ENCODE measurements at places on chromosomes 4 and X.
A peak's percentile ranks its signal among the peaks of the same experiment; 100 is the strongest.

DNA sequence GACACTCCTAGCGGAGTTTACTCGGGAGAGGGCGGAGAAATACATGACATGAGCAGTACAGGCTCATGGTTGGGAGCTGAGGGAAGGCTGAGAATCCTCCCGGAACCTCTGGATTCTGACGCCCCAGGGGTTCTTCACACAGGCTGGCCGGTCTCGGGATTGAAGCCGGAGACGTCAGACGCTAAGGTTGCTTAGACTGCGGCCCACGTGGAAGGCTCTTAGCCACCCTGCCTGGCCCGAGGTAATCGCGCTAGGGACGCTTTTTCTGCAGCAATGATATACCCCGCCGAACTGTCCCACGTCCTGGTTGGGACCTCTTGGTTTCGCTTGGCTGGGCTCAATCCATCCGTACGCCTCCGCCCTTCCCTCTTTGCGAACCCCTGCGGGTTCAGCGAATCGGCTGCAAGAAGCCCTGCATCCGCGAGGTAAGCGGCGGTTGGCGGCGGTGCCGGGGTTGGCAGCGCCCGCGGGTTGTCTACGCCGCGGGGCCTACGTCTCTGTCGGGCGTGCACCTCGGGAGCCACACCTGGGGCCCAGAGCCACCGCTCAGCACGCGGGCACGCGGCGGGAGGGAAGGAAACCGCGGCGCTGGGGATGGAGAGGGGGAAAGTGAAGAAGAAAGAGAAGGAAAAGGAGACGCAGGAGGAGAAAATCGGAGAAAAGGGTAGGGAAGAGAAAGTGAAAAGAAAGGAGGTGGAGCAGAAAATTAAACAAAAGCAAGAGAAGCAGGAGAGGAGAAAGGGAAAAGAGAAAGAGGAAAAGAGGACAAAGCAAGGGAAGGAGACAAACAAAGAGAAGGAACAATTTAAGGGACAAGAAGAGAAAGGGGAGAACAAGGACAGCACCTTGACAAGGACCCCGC lies at the start of gene ARL9:
Gene ARL9, plus strand, starts transcription at position 523 of the 862 bp plus-strand sequence. Its CDS starts 72 bp downstream, at position 595.
- no peak for DNase-seq

GRCh38 chr4:78922207-78922606 lies 17.0 kb downstream of the PAQR3 start:
- no peak for DNase-seq

DNA sequence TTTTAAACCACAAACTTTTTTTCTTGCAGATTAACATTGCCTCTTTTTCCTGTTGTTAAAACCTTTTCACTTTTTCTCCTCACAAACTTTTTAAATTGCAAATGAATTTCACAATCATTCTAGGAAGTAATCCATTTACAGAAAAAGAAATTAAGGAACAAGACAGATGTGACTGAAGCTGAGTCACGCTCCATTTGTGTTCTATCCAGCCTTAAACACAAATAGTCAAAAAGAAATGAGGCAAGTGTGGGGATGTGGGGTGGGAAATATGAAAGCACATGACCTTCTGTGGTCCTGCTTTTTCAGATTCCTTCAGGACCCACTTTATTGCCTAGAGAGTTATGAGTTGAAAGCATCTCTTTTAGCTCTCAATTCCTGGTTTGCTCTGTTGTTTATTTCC lies 197.0 kb downstream of the ADGRL3 start:
- DNase-seq, result no peak

DNA sequence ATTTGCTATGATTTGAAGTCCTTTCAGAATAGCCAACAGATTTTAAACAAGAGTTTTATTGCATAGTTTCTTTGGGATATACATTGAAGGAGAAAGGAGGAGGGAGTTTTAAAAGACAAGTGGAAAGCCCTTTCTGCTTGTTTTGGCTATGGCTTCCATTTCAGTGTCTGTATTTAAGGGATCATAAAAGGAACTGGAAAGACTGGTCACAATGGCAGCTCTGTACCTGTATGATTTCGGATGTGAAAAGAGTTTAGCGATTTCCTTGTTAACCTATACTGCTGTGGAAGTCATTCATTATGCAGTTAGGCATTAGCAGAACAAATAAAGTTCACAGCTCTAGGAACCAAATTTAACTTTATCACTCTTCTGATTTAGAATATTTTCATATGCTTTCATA lies 60.7 kb downstream of the TET2 start:
- DNase-seq, result no peak

DNA sequence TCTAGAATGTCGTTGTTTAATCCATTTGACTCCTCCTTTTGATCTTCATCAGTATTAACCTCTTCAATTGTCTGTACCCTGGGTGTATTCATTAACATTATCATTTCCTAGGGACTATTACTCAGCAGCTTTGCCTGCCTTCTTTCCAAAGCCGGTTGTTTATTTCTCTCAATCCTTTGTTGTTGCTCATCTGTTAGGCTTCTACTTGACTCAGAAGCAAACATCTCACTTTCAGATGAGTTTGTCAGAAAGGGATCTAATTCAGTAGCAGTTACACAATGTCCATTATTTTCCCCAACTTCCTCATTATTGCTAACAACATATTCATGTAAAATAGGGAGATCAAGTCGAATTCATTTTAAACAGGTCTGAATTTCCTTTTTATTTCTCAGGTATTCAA lies 22.1 kb upstream of the HSD17B10 start:
- DNase-seq, result no peak

DNA sequence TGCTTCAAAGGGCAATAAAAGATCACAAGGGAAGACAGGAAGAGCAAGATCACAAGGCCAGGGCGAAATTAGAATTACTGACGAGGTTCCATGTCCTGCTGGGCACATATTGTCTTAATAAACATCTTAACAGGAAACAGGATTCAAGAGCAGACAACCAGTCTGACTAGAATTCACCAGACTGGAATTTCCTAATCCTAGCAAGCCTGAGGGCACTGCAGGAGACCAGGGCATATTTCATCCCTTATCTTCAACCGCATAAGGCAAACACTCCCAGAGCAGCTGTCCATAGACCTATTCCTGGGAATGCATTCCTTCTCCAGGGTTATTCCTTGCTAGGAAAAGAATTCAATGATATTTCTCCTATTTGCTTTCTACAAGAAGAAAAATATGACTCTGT lies 12.4 kb upstream of the TDO2 start:
- DNase-seq, result no peak

DNA sequence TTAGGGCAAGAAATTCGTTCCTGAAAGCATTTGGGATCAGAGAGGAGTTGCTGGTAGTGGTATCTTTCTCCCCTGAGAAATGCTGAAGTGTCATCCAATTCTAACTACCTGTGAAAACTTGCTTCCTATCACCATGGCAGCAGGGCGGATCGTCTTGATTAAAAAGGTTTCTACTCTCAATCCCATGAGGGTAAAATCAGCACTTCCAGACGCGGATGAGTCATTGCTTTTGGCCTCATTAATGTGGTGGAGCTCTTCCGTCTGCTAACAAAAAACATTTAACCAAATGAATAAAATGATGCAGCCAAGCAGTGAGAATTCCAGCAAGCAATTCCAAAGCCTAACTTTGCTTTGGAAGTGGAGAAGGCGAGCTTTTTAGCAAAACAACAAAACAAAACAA lies 325.6 kb downstream of the CAMK2D start:
- no peak for DNase-seq

DNA sequence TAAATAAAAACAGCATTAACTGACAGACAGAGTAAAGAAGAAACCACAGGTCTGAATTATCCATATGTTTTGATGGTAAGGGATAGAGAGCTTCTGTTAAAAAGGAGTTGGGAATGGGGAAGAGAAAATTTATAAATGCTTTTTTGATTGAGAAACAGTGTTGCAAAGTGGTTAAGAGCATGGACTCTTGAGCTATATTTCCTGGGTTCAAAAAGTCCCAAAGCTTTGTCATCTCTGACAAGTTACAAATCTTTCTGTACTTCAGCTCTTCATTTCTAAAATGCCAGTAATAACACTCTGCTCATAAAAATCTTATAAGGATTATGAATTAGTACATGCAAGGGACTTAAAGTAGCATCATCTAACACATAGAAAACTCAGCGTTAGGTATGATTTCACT lies 62.2 kb downstream of the N4BP2 start:
- no peak for DNase-seq

DNA sequence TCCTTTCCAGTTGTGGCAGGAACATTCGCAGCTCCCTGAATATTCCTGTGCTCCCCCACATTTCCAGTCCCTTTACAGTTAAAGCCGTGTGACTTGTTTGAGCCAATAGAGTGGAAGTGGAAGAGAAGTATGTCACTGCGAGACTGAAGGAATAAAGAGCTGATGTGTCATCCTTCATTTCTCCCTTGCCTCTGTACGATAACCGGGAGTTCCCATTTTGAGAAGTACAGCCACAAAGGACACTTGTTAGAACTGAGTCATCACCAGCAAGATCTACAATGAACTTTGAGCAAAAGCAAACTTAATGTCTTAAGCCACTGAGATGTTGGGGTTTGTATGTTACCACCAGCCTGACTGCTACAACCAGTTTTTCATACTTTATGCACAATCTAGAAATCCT lies 92.3 kb downstream of the SPRY1 start:
- no peak for DNase-seq

GRCh38 chr4:141833209-141833608 lies 196.8 kb downstream of the IL15 start:
- DNase-seq, result no peak

DNA sequence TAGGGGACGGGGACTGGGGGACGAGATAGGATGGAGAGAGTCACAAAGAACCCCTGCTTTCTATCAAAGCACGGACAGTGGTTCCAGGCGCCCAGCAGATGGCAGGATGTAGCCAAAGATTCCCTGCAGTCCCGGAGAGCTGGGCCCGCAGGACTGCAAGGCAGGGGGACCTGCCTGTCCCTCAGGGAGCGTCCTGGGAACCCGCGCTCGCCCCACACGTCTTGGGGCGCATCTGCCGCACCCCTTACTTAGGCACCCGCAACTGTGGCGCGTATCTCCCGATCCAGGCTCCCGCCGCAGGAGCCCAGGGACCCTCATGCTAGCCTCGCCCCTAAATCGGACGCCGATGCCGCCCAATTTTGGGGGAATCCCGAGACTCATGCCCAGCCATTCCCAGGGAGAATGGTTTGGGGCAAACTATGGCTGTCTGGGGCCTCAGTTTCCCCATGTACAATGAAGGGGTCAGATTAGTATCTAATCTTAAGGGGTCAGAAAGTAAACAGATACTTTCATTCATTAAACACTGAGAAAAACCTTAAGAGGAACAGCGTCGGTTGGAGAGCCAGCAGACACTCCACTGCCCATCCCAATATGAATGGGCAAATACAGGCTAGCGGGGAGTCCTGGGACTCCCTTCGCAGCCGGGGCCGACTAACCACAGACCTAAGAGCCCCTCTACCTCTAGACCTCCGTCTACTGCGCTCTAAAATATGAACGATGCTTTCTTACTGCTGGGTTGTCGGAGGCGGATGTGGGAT lies 581 bp upstream of the STK32B start:
- DNase-seq, result peak; percentile 95

- no peak for DNase-seq
Measured at GRCh38 chr4:122500852-122501501, 44.5 kb upstream of the IL2 start.

DNA sequence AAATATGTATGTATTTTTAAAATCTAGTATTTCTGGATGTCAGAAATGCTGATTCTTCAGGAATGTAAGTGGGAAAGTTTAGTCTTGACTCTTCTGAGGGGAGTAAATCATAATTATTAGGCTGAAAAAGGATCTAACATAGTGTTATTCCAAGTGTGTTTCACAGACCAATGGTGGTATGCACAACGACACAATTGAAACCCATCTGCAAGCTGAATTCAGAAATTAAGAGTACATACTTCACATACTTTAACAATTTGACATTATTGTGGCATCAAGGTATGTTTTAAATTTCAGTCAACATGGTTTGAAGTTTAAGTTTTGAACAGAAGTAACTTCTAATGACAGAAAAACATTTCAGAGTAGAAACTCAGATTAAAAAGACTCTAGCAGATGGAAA lies 236.7 kb downstream of the SLC7A11 start:
- DNase-seq, result no peak

DNA sequence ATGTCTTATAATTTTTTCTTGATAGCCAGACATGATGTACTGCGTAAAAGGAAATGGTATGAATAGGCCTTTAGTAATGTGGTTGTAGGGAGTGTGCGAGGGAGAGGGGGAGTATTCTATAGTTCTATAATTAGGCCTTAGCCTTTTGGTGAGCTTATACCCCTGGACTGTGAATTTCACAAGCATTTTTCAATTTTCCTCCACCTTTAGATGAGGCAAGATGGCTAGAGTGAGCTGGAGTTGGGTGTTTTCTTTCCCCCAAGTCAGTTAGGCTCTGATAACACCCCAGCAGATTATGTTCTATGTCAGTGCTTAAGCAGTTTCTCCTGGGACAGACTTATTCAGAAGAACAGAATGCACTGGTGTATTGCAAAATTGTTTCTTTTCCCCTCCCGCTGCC lies 210.2 kb upstream of the NPY2R start:
- DNase-seq, result no peak

GRCh38 chr4:8920969-8921368 lies 49.3 kb upstream of the HMX1 start:
- DNase-seq, result no peak

- no peak for DNase-seq
Measured at GRCh38 chr4:47662975-47663374, 174.9 kb downstream of the CORIN start.

DNA sequence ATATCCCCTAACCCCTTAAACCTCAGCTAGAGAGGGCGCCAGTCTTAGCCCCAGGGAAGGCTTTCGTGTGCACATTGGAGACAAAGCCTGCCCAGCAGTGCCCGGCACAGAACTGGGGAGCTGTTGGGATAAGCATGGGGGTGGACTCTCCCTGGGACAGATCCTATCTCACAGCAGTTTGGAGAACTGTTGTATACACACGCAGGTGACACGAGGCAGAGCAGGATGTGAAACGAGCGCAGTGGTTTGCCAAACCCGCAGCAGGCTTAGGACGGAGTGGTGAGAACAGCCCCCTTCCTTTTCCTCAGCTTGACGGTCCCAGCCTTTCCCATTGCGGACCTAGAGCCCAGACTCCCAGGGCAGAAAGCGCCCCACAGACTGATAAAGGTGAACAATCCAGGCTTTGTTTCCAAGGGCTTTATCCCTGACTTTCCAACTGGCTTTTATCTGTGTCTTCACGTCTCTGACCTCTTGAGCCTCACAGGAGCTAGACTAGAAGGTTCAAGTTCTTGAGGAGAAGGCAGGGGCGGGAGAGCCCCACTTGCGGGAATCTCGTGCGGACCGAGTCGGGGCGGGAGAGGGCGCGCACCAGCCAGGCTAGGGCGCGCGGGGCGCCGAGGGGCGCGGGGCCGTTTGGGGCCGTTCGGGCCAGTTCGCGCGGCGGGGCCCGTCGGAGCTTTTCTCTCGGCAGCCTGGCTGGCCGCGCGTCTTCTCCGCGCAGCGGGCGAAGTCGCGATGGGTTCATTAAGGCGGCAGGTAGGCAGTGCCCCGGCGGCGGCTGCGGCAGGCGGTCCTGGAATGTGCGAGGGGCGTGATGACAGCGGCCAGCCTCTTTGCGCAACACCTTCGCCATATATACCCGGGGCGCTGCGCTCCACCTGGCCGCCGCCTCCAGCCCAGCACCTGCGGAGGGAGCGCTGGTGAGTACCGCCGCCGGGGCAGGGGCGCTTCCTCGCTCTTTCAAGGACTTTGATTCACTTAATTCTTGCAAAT lies at the start of gene SLC34A2:
Gene SLC34A2, plus strand, starts transcription at position 881 of the 993 bp plus-strand sequence. CDS start 6,650 bp downstream, outside the sequence.
- DNase-seq, result no peak

Data from vagina (tissue), 2 donors.